ENCODE measurements at places on chromosomes 5 and 9. TPM values are rescaled to one million over a fixed set of nuclear protein-coding genes. Genes with fewer than 3 reads are reported as not detected.

Gene GRM6
- not detected for total RNA-seq

Gene FAM153A
- 1.0 TPM for total RNA-seq

Gene BTNL3
- total RNA-seq: not detected

Gene GNE
- total RNA-seq: 33.1 TPM

Gene CARTPT
- not detected for total RNA-seq

Gene EIF4E1B
- total RNA-seq: not detected

Gene STOM
- total RNA-seq: 162 TPM

Gene PRLR
- 2.4 TPM for total RNA-seq

Gene EXOSC2
- 26.1 TPM for total RNA-seq

Gene LCN1
- total RNA-seq: 373 TPM

Gene ANKRD20A1
- total RNA-seq: not detected

Gene DOCK8
- 22.8 TPM for total RNA-seq

DNA sequence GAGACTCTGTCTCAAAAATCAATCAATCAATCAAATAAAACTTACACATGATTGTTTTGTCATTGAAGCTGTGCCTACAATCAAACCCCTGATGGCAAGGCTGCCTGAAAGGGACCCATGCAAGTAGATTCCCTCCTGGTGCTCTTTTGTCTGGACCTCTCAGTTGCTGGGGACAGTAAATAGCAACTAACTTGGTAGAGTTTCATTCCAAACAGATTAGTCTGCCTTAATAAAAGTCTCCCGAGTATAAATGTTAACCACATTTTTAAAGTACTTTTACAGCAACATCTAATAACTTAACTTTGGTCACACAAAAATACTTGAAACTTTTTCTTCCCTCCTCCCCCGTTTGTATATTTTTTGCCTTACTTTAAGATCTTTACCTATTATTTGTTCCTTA lies 105.5 kb downstream of the FEM1C start:
- DNase-seq: no peak

- DNase-seq: no peak
Observed at GRCh38 chr9:27329291-27329690, 32.3 kb upstream of the EQTN start.

DNA sequence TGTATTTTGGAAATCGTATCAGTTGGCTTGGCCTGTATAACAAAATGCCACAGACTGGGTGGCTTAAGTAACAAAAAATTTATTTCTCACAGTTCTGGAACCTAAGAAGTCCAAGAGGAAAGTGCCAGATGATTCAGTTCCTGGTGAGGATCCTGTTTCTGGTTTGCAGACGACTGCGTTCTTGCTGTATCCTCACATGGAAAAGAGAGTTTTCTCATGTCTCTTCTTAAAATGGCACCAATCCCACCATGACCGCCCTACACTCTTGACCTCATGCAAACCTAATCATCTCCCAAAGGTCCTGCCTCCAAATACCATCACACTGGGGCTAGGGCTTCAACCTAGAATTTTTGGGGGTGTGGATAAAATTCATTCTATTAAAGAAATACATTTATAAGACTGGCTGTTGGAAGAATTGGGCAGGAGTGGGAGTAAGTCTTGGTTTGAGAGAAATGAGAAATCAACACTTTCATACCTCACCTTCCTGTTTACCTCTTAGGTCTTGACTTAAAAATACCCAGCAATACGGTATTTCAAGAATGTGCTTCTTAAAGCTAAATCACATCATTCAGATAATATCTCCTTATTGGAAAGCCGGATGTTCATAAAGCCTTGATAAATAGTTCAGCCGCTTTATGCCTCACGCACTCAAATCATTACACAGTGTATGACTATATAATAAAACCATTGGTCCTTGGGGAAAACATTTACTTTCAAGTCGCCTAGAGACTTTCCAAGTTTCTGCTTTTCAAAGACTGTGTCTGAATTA lies 28.7 kb downstream of the PTTG1 start:
- DNase-seq: no peak

DNA sequence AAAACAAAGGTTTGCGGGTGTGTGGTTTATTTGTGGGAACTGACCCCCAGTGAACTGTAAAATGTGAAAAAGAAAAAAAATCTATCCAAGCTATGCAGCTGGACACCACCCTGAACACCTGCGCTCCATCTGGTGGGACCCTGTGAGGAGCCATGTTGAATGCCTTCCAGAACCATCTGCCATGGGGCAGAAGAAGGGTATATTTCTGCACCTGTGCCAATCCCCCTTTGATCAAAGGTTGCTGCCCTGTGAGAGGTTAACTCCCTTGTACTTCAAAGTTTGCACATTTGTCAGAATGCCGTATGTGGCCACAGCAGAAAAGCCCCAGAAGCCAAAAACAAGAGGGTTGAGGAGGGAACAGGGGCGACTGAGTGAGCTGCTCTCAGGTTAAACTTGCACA lies 148.5 kb upstream of the ALDH1B1 start:
- no peak for DNase-seq

DNA sequence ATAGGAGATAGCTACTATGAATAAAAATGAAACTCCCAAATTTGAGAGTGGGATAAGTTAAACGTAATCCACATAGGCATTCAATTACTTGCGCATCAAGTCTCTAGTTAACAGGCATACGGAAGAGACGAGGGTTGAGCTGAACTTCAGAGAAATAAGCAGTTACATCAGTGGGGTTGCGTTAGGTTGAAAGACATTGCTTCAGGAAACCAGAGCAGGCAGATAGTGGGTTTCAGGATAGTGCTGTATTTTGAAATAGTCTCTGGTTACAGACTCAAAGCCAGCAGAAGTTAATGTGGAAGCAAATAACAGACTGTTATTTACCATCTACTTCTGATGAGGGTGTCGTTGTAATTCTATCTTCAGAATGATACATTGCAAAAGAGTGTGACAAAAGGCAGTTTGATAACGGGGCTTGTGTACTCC lies 533.4 kb downstream of the PDE4D start:
- no peak for DNase-seq

GRCh38 chr9:75001719-75002421 lies 26.2 kb downstream of the CARNMT1 start:
- peak; percentile 94 for DNase-seq

DNA sequence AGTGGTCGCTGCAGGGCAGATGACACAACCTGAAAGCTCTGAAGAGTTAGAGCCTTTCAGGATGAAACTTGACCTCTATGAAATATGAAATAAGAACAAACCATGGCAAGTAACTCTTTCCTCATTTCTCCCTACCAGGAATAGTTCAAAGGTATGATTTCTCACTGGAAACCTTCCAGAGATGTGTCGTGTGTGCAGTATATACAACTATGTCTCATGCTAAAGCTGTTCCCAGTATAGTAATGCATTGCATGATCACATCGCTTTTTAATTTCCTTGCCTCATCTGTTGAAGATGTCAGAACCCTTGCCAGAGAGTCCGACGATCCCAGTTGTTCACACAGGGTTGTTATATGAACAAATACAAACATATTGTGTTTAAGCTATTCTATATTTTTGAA lies 45.8 kb upstream of the RGMB start:
- DNase-seq: peak; percentile 5

- DNase-seq: peak; percentile 73
Observed at GRCh38 chr9:120885958-120886357, 9.0 kb upstream of the PHF19 start.

DNA sequence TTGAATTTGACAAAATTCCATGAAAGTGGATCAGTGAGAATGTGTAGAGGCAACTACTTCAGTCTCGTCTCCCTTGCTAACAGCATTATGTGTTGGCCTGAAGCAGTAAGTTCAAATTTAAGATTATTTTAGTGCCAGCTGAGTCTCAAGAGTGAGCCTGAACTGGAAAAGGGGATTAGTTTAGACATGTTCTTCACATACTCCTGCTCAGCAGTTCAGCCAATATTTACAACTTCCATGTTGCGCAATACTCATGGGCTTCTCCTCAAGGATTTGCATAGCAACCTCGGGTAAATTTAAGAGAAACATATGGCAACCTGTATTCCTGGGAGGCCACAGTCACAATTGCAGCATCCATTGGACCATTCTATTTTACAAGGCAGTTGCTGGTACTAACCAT lies 553.8 kb downstream of the PTPRD start:
- DNase-seq: peak; percentile 58

- DNase-seq: peak; percentile 30
Observed at GRCh38 chr9:126471084-126471624, 142.6 kb upstream of the LMX1B start.

DNA sequence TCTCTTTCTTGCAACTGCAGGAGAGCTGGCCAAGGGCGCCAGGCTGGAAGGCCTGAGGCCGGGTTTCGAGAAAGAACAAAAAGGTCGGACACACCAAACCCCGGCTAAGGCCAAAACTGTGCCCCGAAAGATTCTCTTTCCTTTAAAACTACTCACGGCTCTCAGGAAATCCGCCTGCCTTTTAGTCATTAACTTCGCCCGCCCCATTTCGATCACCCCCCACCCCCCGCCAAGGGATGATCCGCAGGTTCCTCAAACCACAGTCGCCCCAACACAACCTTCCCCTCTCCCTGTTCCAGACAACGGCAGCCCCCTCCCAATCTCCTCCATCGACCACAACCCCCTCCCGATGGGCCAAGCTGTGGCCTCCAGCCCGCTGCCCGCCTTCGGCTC lies 536 bp downstream of the FEM1C start:
- peak; percentile 78 for DNase-seq

DNA sequence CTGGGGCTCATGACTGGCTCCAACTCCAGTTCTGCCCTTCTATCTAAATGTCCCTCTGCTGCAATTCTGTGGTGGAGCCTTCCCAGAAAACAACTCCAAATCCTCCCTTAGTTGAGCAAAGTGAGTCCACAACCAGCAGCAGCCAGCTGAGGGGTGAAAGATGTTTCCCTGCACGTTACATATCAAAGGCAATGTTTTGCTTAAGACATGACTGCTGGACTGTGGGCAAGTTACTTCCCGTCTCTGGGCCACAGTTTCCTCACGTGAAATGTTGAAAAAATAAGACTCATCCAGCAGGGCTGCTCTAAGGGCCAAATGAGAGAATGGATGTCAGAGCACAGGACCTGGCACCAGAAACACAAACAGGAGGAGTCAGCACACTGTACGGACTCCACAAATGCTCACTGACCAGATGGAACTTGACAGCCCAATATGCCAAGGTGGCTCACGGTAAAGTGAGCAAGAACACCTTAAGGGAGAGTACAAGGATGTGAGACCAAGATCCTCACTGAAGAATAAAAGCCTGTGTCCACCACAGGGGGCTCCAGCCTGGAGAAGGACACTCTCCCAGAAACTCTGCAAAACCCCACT lies 138.4 kb upstream of the ABCA1 start:
- no peak for DNase-seq

DNA sequence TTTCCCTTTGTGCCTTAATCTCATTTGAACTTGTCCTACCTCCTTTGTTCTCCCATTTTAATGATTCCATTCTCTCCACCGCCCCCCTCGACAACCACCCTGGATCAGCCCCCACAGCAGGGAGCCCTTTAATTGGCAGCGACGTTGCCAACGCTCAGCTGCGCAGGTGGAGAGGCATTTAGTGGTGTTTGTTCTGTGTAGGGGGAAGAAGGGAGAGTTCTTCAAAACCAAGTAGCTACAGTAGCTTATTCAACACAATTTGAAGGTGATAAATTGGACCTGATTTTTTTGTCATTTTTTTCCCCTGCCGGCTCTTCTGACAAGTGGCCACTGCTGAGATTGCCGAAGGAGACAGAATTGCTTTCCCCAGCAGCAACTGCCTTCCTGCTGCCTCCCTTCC lies 499.1 kb downstream of the CDK5RAP2 start:
- DNase-seq: no peak

- no peak for DNase-seq
Observed at GRCh38 chr5:31995714-31996113, 178.4 kb downstream of the GOLPH3 start.

DNA sequence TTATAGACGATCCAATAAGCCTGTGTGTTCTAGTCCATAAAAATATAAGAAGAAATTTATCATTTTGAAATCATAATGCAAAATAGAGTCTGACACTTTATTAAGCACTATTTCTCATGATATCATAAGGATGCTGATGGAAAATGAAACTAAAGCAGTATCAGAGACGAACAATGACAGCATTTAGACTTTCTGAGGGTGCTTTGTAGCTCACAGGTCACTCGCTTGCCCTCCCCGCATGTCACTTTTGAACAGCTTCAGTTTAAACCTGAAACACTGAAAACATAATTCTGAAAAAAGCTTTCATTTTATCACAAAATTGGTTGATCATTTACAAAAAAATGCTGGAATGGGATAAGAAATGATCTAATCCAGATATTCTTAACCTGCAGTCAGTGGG lies 247.1 kb downstream of the EBF1 start:
- DNase-seq: no peak

DNA sequence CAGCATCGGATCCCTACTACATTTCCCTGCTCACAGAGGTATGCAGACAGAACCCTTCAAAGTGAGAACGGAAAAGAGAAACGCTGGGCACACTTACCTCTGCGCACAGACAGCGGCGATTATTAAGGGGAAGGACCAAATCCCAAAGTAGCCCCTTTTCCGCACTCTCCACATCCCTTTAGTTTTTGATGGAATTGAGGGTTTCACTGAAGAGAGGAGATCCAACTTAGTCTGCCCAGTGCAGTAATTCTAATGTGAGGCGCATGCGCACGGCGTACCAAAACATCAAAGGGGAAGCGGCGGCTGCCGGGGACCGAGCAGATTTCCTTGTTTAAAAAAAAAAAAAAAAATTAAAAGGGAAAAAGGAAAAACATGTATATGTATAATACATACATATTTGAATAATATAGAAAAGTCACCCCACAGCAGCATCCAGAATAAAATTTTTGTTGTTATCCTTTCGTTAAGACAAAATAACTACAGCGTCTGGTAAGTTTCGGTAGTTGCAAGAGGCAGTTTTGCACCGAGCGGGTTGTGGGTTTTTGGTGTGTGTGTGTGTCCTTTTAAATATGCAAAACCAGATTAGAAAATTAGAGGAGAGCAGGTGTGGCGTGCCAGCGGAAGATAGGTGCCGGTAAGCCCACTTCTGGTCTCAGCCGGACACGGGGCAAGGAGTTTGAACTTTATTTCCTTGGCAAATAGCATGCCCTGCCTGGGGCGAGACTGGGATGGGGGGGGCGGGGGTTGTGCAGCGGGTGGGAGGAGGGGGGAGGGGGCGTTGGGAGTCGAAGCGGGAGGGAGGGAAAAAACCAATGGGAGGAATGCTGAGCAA lies at the start of gene GABRB2:
GABRB2 (minus strand) TSS at position 256 of the 832 bp plus-strand sequence; CDS start at position 174, 82 bp downstream.
- peak; percentile 78 for DNase-seq

GRCh38 chr5:31392061-31392460 lies 139.8 kb downstream of the DROSHA start:
- DNase-seq: no peak

DNA sequence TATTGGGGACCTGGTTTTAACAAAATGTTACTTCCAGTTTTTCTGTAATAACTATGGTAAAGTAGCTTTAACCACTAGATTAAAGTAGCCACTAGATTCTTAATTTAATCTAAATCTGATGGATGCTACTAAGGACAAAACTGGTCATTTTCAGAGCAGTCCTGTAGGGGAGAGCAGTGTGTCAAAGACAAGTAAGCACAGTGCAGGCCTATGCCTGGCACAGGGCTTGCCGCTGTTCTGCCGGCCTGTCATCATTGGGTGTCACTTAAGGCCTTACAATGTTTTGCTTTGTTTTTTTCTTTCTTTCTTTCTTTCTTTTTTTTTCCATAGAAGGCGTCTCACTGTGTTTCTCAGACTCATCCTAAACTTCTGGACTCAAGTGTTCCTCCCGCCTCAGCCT lies 53.0 kb upstream of the NXNL2 start:
- no peak for DNase-seq

GRCh38 chr5:105504-106070 lies 13.6 kb downstream of the PLEKHG4B start:
- peak; percentile 30 for DNase-seq
